ENCODE measurements at places on chromosomes 5 and 9.

DNA sequence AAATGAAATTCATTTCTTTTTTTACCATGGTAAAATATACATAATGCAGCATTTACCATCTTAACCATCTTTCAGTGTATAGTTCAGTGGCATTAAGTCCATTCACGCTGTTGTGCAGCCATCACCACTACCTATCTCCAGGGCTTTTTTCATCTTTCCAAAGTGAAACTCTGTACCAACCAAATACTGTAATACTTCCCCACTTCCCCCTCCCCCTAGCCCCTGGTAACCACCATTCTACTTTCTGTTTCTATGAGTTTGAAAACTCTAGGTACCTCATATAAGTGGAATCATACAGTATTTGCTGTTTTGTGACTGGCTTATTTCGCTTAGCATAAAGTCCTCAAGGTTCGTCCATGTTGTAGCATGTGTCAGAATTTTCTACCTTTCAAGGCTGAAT lies 23.4 kb downstream of the SPAAR start:
- no peak for DNase-seq

DNA sequence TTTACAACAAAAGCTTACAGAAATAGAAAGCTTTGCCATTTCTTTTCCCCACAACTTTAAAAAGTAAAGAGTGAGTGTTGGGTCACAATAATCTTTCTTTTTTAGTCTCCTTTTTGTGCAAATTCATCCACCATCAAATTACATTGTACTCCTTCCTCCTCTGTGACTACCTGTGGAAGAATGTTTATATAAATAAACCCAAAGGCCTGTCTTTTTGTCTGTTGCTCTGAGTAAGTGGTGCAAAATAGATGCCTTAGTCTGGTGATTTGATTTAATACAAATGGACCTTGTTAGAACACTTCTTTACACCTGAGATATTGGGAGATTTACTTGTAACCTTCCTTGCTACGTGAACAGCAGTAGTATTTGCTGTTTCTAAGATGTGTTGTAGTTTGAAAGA lies 53.5 kb upstream of the TAF11L2 start:
- no peak for DNase-seq

DNA sequence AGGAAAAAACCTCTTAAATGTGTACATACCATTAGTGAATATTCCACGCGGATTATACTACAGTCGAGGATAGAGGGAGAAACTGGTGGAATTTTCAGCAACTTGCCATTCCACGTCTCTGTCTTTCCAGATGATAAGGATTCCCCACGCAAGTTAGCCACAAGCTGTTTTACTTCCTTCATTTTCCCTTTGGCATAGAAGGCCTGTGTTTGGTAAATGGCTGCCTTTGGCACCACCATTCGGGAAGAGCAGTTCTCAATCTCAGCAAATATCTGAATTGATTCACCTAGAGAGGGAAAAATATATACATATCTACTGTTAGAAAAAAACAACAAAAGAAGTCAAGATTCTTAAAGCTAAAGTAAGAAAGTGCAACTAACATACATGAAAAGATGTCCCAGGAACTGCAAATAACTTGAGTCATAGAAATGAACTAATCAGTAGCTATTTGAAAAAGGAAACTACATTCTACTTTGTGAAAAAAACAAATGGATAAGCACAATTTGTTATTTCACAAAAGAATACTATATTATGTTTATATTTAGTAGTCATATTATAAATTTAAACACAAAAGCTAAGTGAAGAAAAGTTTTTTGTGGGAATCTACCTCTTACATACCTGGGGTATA lies 8.1 kb downstream of the ARRDC3 start:
- no peak for DNase-seq

- DNase-seq: no peak
Measured at GRCh38 chr5:74660140-74660539, 19.6 kb upstream of the ENC1 start.

GRCh38 chr5:170334626-170335025 lies 37.0 kb upstream of the LCP2 start:
- no peak for DNase-seq

- DNase-seq: no peak
Measured at GRCh38 chr9:132283863-132284262, 70.9 kb downstream of the SETX start.

- no peak for DNase-seq
Measured at GRCh38 chr5:90581956-90582355, 23.4 kb downstream of the ADGRV1 start.

DNA sequence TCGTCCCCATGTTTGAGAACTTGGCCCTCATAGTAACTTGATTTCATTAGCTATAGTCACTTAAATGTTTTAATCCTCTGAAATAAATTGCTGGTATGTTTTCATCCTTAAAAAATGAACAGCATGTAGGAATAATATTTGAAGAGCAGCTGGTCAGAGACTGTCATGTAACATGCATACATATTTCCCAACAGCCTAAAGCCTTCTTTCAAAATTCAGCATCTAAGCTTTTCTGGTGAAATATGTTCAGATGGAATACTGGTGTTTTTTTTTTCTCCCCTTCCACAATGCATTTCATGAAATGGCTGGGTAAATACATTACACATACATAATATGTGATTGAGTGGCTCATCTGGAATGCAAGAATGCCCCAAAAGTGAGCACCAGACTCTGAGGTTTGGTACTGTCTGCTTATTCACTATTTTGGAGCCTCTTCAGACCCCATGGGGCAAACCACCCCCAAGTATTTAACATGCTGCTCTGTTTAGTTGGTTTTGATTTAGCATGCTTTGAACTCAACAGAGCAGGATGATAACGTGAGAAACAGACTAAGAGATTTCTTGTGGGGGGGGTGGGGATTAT lies 94.0 kb downstream of the SMARCA2 start:
- DNase-seq: no peak

GRCh38 chr9:27408482-27408881 lies 111.5 kb upstream of the EQTN start:
- no peak for DNase-seq

DNA sequence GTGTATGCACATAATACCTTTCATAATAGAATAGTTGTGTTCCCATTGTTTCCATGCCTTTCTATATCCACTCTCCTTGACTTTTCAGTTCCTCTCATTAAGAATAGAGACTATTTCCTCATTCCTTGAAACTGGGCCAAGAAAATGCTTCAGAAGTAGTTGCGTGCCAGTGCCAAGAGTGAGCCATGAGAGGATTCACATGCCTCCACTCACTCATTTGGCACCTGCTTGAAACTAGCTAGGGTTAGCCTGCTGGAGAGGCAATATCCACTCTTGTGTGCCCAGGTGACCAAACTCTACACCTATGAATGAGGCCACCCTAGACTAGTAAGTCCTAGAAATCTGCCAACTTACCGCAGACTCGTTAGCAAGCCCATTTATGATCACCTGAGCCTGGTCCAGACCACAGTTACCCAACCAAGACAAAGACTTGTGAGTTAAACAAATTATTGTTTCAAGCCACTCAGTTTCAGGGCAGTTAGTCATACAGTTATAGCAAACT lies 276.3 kb downstream of the EPB41L4A start:
- no peak for DNase-seq

DNA sequence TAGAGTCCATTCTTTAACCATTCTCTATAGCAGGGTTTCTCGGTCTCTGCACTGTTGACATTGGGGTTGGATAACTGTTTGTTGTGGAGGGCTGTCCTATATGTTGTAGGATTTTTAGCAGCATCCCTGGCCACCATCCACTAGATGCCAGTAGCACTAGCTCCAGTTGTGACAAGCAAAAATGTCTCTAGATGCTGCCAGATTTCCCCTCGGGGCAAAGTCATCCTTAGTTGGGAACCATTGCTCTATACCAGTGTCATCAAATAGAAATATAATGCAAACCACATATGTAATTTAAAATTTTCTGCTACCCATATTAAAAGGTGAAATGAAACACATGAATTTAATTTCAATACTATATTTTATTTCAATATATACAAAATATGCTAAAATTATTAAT lies 2.9 kb downstream of the TTC23L start:
- DNase-seq: no peak

GRCh38 chr5:177275883-177276282 lies 27.6 kb downstream of the RAB24 start:
- DNase-seq: no peak

GRCh38 chr9:38008168-38009034 lies 60.6 kb downstream of the SHB start:
- no peak for DNase-seq

GRCh38 chr9:125177888-125178287 lies 11.7 kb downstream of the PPP6C start:
- no peak for DNase-seq

DNA sequence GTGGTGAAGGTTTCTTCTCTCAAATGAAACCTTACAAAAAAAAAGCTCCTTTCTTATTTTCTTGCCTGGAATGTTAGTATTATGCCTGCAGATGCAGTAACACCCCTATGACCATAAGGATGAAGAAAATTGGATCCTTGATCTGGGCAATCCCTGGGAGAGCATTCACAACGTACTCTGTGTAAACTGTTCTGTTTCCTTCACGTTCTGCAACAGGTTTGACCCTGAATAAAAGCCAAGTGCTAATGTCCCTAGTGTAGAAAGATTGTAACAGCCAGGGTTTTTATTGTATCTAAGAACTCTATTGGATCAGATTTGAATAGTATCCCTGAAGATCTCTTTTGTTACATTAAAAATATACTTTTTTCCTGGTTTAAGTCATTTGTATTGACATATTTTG lies 1639.6 kb upstream of the ACO1 start:
- no peak for DNase-seq

- DNase-seq: no peak
Measured at GRCh38 chr5:4335078-4335477, 739.4 kb downstream of the IRX1 start.

DNA sequence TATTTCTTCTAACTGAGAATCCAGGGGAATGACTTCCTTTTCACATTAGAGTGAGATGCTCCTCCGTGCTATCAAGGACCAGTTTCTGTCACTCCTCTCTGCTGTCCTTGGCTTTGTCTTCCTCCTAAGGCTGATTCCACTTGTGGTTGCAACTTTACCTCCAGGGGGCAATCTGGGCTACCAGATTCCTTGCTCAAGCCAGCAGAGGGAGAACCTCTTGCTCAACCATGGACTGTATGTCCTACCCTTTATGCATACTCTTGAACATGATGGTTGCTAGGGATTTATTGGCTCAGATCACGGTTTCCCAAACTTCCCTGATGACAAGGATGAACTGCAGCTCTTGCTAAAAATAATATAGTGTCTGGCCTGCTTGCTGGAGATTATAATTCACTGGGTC lies 24.0 kb downstream of the NNT start:
- no peak for DNase-seq

DNA sequence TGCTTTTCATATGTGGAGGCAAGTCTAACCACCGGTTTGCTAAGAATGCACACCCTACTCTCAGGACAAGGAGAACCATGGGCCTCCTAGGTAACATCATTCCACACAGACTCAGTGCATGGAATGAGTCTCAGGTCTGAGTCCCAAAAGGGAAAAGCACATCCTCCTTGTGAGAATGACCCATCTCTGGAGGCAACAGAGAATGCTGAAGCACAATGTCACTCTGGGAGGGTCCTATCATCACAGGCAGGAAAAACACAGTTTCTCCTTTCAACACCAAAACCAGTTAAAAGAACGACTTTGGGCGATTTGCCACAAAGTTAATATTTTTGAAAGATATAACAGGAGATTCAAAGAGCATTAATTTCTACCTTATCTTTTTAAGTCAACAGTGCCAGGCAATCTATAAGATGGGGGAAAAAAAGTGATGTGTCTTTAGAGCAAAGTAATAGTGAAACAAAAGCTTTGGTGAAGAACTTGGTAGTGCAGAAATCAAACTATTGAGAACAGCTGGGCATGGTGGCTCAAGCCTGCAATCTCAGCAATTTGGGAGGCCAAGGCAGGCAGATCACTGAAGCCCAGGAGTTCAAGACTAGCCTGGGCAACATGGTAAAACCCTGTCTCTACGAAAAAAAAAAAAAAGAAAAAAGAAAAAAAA lies 97.3 kb downstream of the OXCT1 start:
- no peak for DNase-seq

DNA sequence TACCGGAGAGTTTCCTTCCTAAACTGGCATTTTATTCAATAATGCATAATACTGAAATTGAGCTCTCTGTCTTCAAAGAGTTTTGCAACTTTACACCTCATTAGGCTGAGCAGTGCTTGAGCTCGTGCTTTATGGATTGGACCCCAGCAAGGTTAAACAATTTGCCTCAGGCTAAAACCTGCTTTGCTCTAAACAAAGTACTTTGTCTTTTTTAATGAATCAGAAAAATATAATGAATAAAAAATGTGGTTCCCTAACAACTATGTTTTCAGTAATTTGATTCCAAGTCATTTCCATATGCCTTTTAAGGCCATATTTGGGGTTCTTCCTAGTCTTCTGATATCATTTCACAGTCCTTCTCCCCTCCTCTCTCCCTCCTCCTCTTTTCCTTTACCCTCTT lies 20.0 kb downstream of the ZNF366 start:
- no peak for DNase-seq

DNA sequence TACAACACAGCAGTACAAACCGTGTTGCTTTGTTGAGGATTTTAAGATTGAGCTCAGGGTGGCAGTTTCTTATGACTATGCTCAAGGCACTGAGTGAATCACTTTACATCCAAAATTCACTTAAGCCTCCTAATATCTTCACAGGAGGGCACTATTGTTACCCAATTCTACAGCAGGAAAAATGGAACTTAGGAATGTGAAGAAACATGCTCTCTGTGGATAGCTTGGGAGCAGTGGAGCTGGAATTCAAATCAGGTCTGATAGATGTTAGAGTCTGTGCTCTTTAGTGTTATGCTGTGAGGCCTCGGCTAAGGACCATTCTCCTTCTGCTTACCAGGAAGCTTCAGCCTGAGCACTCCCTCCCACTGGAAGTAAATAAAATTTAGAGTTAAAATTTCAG lies 18.7 kb upstream of the HMHB1 start:
- no peak for DNase-seq

DNA sequence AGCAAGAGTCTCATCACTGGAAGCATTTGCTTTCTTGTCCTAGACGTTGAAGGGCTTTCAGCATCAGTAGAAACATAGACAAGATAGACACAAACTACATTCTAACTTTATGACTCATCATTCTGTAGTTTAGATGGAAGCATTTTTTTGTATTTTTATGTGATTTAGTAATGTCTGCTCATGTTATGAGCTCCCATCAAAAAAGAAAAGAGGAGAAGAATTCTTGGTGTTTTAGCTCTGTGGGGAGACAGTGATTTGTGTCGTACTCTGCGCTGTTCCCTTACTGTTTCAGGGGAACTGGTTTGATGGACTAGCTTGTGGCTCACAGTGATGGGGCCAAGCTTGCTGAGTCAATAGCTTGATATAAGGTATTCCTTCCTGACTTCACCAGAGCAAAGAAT lies 159.2 kb upstream of the WWC1 start:
- DNase-seq: no peak

- no peak for DNase-seq
Measured at GRCh38 chr9:17342696-17343095, 207.9 kb downstream of the CNTLN start.

- no peak for DNase-seq
Measured at GRCh38 chr5:121688781-121689180, 162.9 kb upstream of the FTMT start.

Data from NCI-H187 (cell line).